ENCODE measurements at places on chromosomes 2 and 18.

- DNase-seq, result no peak
Measured at GRCh38 chr2:65300134-65300760, 72.6 kb downstream of the ACTR2 start.

DNA sequence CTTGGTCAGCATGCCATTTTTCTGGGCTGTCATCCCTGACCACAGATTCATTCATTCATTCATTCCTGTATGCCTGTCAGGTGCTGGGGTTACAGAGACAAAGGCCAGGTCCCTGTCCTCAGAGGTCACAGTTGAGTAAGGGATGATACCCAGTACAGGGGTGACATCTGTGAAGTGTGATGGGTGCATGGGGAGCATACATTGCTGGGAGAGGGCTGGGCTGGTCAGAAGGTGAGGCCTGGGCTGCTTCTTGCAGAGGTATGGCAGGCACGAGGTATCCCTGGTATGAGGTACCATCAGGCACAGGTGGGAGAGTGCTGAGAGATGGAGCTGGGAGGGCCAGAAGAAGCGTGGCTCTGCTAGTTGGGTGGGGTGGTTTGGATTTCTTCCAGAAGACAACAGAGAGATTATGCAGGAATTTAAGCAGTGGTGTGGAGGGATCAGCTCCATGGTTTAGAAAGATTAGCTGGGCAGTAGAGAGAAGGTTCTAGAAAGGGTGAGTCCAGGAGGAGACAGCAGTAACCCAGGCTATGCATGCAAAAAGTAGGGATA is 181.9 kb upstream of the HAAO start:
- no peak for DNase-seq

DNA sequence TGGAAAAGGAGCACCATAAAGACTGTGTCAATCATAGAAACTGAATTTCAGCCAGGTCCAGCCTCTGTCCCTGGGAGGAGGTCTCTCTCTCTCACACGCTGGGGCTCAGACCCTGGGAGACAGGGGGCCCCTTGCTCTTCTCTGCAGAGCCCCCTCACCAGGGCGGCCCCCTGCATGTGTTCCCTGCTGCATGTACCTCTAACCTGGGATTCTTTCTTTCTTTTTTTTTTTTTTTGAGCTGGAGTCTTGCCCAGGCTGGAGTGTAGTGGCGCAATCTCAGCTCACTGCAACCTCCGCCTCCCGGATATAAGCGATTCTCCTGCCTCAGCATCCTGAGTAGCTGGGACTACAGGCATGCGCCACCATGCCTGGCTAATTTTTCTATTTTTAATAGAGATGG is 46.5 kb downstream of the TPO start:
- no peak for DNase-seq

- DNase-seq, result no peak
Measured at GRCh38 chr2:205280596-205281236, 401.6 kb upstream of the NRP2 start.

DNA sequence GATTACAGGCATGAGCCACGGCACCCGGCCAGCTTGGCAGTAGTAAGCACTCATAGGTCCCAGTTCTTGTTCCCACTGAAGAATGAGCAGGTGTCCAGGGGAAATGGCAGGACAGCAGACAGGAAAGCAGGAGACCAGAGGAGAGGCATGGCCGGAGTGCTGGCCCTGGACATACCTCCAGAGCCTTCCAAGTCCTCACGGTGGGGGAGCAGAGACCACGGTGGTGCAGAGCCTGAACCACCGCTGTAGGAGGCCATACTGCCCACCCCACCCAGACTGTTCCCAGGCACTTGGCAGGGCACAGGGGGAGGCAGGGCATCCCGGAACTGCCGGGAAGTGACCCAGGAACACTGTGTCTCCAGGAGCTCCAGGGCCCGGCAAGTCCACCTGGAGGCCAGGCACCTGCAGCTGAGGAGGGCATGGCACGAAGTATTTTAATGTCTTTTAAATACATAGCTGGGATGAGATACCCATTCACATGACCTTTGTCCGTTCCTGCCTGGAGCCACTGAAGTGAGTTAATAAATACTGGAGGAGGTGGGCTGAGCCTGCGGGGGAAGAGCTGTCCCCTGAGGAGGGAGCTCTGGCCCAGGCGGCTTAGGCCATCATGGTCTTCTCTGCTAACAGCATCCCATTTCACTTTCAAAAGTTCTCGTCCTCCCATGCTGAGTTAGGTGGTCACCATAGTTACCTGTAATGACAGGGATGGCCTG is 49.7 kb upstream of the TFCP2L1 start:
- DNase-seq, result no peak

DNA sequence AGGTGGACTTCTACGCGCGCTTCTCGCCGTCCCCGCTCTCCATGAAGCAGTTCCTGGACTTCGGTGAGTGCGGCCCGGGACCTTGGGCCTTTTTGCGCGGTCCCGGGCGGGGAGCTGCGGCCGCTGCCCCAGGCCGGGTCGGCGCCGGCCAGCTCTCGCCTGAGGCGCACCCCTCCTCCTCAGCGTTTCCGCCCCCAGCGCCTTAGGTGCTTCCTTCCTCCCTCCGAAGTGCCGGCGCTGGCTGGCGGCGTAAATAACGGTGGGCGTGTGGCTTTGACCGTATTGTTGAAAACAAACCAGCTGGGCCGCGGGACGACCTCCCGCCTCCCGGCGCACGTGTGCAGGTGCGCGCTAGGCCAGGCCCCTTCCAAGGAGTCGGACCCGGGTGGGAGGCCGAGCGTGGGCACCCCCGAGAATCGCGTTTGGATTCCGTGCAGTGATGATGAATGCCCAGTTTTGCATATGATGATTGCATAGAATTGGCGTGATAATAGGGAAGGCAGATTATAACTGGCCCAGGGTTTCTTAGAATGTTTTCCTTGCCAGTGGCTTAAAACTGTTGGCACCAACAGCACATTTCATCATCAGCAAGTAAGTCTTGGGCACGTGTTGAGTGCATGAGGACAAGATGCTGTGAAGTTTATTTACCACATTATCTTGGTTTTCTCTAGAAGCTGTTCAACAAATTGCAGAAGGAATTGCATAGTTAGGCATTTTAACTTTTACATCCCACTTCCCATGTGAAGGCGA is 569 bp downstream of the PDK1 start:
- DNase-seq, result peak; percentile 71

GRCh38 chr2:18299423-18300212 is 260.8 kb downstream of the RDH14 start:
- no peak for DNase-seq

GRCh38 chr2:84674099-84674498 is 157.8 kb downstream of the DNAH6 start:
- DNase-seq, result no peak

- DNase-seq, result no peak
Measured at GRCh38 chr2:219643788-219644398, 16.5 kb downstream of the SLC4A3 start.

DNA sequence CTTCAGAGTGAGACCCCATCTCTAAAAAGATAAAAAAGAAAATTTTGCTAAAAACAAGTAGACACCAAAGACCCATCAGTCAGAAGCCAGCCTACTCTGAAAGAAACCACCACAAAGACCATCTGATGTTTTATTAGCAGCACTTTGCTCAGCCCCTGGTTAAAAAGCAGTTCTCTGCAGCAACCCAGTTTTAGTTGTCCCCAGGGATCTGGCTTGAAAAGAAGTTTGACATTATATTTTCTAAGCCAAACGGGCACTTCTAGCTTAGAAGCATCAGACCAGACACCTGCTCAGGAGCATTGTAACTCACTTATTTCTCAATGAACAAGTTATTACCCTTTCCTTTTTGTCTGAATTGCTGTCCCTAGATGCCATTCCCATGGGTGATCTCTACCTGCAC is 164.2 kb upstream of the ETAA1 start:
- DNase-seq, result no peak
